Right ventricle myocardium inferior (tissue), 1 donor: ENCODE measurements at places on chromosomes 12 and 14. TPM values are rescaled to one million over a fixed set of nuclear protein-coding genes. Genes with fewer than 3 reads are reported as not detected.

GRCh38 chr12:29589851-29590250, 92.4 kb upstream of the OVCH1 start:
- no peak for DNase-seq

DNA sequence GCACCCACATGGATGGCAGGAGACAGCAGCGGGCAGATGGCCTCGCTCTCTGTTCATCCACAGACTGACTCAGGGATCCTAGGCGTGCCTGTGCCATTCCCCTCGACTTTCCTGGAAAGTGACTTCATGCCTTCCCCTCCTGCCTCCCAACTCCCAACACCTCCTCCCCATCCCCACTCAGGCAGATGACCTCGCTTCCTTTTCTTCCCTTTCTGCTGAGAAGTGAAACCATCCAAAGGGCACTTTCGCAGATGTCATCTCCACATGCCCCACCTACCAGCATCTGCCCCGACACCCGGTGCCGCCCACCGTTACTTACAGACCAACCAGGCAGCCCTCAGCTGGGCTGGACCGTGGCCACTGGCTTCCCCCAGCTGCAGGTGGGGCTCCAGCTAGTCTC, 29.6 kb downstream of the BEGAIN start:
- DNase-seq: no peak

The TGM1 gene
- total RNA-seq: 1.1 TPM

The SAMD15 gene
- 0.08 TPM for total RNA-seq

GRCh38 chr14:106199097-106199496, 672.7 kb downstream of the TMEM121 start:
- no peak for DNase-seq
